ENCODE measurements at places on chromosomes 2 and 18.

- no peak for DNase-seq
Measured at GRCh38 chr2:46195819-46196218, 101.4 kb upstream of the EPAS1 start.

GRCh38 chr2:241036397-241036963 is 38.1 kb downstream of the SNED1 start:
- peak; percentile 35 for DNase-seq

DNA sequence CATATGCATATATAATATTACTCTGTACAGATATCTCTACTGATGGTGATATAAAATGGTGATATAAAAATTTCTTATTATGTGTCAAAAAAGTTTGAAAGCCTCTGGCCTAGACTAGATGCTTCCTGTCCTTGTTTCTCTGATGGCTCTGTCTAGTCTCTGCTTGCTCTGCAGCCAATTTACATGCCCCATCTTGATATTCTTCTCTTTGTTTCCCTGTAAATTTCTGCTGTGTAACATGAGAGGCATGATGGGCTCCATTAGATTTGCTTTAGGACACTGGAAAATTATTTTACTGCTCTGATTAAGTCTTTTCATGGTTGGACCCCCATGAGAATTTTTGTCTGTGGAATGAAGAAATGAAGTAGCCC is 24.3 kb downstream of the BABAM2 start:
- DNase-seq, result no peak

DNA sequence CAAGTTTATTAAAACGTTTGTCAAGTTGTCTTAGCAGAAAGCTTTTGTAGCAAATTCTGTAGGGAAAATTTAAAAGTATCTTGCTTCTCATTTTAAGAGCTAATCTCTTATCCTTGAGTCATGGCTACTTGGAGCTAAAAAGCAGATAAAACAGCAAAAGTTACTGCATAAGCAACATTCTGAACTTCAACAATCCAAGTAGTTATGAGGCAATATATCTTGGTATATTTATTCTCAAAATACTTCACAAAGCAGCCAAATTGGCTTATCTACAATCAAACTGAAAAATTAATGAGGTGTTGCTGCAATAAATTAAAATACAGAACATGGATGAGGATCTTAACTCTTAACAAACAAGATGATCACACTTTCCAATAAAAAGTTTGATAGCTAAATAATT is 306.5 kb downstream of the PIEZO2 start:
- no peak for DNase-seq

DNA sequence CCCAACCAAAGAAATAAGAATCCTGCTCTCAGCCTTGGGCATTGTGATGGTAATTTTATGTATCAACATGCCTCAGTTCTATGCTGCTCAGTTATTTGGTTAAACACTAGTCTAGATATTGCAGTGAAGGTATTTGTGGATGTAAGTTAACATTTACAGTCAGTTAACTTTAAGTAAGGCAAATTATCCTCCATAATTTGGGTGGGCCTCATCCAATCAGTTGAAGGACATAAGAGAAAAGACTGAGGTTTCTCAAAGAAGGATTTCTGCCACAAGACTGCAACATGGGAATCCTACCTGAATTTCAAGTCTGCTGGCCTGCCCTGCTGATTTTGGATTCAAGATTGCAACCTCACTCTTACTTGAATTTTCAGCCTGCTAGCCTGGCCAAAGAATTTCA is 975.5 kb upstream of the ACVR2A start:
- no peak for DNase-seq

DNA sequence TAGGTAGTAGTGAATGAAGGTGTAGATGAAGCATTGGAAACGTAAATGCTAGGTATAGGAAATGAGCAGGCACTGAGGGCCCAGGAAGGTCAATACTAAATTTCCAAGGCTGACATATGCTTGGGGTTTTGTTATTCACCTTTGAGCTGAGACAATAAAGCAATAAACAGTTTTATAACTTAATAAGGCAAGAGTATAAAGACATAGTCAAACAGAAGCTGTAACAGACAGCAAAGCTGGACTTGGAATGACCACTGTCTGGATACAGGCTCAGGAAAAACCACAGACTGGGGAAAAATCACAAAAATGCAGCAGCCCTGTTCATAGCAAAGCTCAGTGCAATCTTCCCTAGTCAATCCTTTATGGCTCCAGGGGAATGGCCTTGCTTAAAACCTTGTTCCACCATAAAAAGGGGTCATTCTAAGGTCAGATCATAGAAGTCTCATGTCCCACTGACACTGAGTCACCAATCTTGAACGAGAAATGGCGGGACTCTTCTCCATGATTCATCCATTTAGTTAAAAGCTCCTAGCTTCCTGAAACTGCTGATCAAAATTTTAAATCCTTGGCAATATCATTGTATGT is 493.3 kb downstream of the CMPK2 start:
- no peak for DNase-seq

DNA sequence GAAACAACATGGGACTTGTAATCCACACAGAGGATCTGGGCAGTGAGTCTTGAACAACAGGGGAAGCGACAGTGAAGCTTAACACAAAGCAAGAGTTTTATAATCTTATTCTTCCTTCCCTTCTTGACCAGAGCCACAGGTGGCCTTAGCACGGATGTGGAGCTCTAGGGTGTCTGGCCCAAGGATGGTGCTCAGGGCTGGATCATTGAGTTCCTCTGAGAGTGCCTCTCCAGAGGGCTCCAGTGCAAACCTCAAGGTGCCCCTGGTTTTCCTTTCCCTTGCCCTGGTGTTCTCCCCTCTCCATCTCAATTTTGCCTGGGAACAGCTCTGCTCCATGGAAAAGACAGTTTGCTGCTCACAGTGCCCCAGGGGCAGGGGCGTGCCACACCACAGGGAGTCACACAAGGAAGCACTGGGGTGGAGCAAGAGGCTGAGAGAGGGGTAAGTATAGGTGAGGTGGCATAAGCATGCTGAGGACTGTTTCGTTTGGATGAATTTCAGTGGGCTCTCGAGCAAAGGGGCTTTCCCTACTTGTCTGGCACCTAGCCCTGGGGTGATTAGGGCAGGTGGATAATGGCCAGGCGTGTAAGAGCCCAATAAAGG is 88.6 kb upstream of the B3GNT7 start:
- no peak for DNase-seq

- DNase-seq, result no peak
Measured at GRCh38 chr2:58042486-58042970, 4.1 kb upstream of the VRK2 start.

- DNase-seq, result no peak
Measured at GRCh38 chr18:79697976-79698375, 18.4 kb downstream of the CTDP1 start.

GRCh38 chr2:186347472-186347871 is 138.6 kb upstream of the ZC3H15 start:
- DNase-seq, result no peak

- DNase-seq, result no peak
Measured at GRCh38 chr18:36576339-36576738, 252.5 kb downstream of the TPGS2 start.

DNA sequence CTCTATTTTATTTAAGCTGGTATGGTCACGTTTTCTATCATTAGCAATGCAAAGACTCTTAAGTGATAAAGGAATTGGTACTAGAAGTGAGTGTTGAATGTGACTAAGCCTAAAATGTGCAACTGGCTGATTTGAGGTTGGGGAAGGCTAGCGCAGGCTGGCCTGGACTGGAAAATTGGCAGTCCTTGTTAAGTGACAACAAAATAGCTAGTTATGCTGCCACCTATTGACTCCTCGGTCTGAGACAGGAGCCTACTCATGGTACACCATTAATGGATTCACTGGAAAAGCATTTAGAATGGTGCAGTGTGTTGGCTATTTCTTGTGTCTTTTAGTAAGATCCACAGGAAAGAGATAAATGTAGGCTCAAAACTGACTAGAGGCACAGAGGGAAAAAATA is 5.7 kb upstream of the WIPF1 start:
- peak; percentile 32 for DNase-seq

DNA sequence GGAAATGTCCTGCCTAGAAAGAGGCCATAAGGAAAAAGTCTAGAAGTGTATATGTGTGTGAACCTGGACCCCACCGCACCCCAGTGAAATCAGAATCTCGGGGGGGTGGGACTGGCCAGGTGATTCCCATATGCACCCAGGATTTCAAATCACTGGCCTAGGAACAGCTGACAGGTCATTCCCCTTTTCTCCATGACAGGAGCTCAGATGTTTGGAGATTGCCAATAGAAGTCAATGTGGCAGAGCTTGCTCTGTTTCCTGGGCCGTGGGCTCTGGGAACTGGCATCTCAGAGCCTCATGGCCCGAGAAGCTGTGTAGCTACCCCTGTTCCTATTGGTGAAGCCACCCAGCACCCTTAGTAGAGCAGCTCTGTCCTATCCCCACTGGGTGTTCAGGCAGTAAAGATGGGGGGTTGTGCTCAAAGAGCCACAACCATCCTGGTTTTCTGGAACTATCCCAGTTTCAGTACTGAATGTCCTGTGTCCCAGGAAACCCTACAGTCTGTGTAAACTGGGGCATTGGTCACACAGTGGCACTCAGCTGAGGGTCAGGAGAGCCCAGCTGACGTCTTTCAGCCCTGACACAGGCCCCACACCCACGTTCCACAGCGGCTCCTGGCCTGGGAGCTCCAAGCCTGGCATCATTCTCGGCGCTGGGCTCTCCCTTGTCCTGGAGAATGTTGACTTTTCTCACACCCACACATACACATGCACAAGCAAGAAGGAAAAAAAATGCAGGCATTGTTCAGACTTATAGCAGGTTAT is 18.9 kb downstream of the GNLY start:
- no peak for DNase-seq

GRCh38 chr18:59249199-59249774 is 24.0 kb downstream of the RAX start:
- DNase-seq, result no peak
